Effector memory CD8-positive, alpha-beta T cell (primary cell): ENCODE measurements at places on chromosomes 11 and 22.

DNA sequence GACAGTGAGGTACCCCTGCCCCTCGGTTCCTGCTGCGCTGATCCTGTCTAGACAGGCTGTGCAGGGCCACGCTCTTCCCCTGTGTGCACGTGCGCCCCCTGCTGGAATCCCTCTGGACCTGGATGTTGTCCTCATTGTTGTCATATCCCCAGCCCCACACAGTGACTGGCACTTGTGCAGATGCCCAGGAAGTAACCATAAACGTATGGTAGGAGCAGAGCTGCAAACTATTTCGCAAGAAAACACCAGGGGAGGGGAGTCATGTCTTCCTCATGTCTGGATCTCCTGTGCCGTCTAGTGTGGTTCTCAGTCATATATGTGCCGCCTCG is 114.7 kb downstream of the CRYBB2 start:
- DNase-seq: peak; percentile 13

GRCh38 chr11:75576499-75576918 is 14.5 kb downstream of the SERPINH1 start:
- DNase-seq: no peak

DNA sequence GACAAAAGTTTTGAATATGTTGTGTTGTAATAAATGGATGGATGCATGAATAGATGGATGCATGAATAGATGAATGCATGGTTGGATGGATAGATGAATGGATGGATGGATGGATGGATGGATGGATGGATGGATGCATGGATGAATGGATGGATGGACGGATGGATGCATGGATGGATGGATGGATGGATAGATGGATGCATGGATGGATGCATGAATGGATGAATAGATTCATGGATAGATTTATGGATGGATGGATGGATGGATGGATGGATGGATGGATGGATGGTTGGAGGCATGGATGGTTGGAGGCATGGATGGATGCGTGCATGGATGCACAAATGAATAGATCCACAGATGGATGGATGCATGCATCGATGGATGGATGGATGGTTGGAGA is 623.2 kb upstream of the B3GAT1 start:
- DNase-seq: no peak

DNA sequence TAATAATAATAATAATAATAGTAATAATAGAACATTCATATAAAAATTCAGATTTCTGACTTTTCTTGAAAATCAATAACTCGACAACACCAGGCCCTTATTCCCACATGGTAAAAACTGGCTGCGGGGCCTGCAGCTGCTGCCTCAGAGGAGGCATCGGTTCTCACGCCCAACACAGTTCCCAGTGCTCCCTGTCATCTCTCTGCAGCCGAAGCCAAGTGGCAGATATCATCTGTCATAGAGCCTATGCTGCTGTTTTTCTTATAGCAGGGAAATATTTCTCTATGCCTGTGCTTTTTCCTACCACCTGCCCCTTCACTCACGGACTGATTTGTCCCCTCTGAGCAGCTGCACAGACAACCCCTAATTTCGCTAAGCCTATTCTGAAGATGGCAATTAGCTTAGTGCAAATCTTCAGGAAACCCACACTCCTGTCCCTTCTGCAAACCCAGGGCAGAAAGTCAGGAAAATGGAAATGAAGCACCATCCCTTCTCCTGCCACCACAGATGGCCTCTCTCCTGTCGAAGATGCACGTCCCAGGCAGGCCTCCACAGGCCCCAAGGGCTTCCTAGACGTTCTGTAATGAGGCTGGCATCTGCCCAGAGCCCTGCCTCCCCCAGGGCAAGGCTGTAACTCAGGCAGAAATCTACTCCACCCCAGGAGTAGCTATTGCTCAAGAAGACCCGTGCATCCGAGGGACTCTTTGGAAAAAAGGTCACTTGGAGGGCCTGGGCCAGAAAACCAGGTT is 66.7 kb downstream of the SYN3 start:
- DNase-seq: no peak

GRCh38 chr11:78292109-78292803 is 103.5 kb downstream of the USP35 start:
- DNase-seq: no peak

GRCh38 chr11:120034881-120035630 is 102.9 kb downstream of the TRIM29 start:
- DNase-seq: no peak

DNA sequence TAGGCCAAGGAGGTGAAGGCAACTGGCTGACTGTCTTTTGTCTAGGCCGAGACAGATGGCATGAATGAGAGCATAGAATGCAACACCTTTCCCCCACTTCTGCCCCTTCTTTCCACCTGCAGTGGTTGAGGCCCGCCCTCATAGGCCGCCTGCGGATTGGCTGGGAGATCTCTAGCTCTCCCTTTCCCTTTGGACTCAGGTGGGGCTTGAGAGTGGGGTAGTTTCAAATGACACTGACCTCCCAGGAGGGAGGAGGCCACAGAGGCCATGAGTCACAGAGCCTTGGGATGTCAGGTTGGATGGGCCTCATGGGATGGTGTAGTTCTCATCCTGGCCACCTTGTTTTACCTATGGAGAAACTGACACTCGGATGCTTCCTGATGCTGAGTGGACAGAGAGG is 9.1 kb downstream of the MICAL2 start:
- DNase-seq: no peak

GRCh38 chr11:912266-912665 is 1.7 kb upstream of the CHID1 start:
- DNase-seq: no peak

- no peak for DNase-seq
Measured at GRCh38 chr22:44020981-44021380, 3.1 kb upstream of the PARVB start.

DNA sequence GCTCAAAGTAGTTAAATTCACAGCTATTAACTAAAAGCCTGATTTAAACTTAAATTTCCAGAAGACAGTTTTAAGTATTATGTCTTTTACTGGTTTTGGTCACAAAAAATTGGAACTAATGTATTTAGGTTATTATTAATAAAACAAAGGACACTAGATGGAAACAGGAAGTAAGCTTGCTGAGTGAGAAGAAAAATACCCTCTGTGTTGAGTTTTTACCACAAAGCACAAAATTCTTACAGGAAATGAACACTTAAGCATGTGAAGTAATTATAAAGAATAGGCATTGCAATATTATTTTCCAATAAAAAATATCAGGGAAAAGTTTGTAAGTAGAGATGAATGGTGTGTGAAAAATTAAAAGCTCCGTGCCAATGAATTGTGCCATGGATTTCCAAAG is 46.3 kb downstream of the PIK3C2A start:
- no peak for DNase-seq

DNA sequence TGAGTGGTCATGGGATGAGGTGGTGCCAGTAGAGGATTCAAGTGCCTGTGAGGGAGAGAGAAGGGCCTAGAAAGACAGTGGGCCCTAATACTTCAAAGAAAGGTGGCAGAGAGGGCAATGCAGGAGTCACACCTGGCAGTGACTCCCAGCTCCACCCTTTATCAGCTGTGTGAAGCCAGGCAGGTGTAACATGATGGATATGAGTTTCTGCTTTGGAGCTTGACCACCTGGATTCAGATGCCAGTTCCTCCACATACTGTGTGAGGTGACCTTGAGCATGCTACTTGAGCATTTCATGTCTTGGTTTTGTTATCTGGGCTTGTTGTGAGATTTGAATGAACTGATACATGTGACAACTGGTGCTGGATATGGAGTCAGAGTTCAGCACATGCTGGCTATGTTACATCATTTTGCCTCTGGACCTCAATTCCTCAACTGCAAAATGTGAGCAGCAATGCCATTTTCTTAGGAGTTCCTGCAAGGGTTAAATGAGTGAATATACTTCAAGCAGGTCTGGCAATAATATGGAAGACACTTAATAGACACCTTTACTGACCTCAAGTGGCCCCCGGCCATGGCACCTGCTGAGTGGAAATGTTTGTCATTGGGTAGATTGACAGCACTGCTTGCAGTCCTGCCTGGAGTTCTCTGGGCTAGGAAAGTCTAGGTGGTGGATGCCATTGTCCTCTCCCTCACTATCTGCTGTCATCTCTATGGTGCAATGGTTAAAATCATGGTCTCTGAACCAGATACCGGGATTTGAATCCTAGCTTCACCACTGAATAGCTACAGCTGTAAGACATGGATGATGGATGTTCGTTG is 83.3 kb downstream of the MICAL2 start:
- DNase-seq: no peak

DNA sequence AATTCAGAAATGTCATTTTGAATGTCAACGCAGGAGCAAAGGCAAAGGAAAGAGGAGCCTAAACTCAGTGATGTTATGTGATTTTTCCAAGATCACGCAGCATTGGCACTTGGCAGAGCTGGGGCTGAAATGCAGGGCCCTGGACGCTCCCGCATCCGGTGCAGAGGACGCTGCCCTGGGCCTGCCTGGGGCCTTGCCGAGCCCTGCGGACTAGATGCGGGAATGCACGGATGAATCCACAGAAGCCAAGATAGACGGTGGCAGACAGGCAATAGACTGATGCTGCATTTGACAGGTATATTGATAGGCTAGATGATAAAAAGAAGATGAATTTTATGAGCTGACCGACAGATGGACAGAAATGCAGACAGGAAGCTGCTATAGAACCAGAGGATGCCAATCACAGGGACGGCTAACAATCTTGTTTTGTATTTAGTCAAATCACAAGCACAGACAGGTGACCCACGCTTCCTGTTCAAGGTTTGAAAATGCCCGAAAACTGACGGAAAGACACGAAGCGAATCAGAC is 696 bp upstream of the MARK2 start:
- DNase-seq: no peak

DNA sequence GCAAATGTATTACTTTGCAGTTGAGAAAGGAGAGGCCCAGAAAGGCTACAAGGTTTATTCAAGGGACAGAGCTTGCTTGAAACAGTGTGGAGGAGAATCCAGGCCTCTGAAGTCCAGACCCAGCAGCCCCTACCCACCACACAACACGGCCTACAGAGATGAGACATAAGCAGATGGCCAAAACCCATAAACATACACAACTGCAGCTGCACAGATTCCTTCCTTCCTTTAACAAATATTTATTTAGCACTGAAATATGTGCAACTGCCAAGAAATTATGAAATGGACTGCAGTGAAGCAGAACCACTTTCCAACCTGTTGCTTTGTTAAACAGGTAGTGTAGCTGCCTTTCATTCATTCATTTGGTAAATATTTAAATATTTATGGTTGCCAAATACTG is 122.3 kb downstream of the SPATA19 start:
- DNase-seq: no peak

- no peak for DNase-seq
Measured at GRCh38 chr22:42229455-42230149, 40.9 kb downstream of the TCF20 start.

GRCh38 chr11:3156661-3157311 is 8.3 kb downstream of the OSBPL5 start:
- DNase-seq: no peak

DNA sequence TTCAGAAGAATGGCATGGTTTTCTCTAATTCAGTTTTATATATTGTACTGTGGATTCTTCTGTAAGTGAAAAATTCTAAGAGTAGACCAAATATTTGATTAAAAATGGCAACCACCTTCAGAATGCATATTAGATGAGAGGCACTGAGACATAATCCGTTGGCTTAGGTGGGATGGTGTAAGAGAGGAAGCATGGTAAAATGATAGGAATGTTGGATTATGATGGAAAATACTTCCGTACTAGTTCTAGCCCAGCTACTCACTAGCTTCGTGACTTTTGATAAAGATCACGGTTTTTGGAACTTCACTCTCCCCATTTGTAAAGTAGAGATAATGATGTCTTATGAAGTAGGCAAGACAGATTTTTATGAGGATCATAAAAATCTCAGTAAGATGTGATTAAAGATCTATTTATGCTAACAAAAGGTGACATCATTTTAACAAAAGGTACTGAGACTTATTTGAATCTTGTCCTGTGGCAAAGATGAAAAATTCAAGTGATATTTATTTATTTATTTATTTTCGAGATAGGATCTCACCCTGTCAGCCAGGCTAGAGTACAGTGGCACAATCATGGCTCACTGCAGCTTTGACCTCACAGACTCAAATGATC is 37.5 kb downstream of the UVRAG start:
- DNase-seq: no peak

DNA sequence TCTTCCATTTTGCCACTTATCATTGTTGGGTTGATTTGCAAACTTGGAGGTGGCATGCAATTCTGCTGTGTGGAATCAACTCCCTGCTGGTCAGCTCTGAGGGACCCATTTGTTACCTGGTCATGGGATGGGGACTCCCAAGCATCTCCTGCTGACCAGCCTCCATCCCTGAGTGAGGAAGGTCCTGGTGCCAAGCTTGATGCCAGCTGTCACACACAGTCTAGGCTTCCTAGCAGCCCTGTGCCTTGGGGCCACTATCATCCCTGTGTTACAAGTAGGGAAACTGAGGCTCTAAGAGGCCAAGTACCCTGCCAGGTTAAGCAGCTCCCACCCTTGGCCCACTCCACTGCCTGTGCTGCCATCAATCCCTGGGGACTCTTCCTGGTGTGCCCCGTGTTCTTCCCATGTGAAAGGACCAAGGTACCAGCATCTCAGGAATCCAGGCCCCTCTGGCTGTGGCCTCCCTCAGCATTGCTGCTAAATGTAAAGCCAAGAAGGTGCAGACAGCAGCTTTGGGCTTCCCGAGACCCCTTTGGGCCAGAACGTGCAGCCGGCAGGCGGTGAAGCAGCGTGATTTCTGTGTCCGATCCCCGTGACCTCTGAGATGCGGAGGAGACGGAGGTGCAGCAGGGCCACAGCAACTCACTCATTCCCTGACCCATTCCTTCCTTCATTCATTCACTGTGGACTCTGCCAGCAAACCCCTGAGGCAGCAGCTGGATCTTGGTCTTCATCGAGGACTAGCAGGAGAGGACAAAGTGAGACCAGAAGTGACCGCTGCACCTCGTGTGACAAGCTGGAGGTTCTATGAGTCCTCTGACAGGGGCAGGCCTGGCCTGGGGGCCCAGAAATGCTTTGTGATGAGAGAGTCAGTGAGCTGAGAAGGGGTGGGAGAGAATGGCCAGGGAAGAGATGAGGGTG is 49.7 kb downstream of the MYEOV start:
- no peak for DNase-seq
